ELR (cell line): ENCODE measurements at places on chromosomes 16 and 17.
A peak's percentile ranks its signal among the peaks of the same experiment; 100 is the strongest.

DNA sequence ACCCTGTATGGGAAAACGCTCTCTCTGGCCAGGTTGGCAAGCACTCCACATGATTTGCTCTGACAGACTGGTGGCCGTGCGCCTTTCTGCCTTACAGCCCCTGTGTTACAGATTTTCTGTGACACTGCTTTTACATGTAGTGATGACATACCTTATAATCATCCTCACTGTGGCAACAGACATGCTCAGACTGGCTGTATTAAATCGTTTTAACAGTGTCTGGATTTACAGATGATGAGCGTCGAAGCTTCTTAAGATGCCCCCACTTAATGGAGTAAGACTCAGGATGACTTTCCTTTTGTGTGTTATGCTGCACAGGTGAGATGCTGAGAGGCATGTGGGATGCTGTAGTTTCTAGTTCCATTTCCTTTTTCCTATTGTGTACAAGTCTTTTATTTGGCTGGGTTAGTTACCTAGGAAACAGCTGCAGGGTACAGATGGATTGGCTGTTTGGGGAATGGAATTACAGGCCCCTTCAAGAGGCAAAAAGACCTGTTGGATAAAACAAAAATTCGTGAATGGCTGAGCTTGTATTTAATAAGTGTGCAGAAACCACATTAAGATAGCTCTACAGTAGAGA, 20.9 kb upstream of the VWA3A start:
- DNase-seq, result no peak

DNA sequence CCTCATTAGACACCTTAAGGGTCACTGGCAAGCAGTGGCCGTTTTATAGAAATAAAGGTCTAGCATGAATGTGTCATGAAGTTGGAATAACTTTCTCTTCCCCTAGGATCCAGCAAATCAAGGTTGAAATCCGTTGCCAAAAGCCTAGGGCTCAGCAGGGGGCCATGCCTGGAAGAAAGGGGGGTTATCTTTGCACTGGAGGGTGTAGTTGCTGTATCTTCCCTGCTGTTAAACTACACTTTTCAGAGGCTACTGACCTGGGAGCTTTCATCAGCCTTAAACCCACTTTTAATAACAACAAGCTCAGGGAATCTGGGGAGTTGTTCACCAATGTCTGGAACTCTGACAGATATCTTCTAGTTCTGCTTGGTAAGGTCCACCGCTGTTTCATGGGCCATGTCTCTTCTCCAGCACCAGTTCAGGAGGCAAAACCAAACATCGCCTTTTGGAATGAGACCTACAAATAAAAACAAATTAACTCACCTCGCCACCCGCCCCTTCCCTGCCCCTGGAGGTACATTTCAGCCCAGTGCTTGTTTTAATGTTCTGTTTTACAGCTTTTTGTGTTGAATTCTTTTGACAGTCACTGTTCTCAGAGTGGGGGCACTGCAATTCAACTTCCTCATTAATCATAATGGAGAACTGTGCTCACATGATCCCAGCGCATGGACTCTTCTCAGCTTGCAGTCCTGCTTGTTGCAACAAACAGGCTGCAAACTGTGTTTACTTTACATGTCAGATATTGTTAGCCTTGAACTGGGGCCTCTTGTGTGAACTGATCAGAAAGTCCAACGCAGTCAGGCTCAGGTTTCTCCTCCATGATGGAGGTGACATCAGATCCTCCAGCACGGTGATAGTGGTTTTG, 508.7 kb downstream of the KCNJ2 start:
- DNase-seq, result no peak

DNA sequence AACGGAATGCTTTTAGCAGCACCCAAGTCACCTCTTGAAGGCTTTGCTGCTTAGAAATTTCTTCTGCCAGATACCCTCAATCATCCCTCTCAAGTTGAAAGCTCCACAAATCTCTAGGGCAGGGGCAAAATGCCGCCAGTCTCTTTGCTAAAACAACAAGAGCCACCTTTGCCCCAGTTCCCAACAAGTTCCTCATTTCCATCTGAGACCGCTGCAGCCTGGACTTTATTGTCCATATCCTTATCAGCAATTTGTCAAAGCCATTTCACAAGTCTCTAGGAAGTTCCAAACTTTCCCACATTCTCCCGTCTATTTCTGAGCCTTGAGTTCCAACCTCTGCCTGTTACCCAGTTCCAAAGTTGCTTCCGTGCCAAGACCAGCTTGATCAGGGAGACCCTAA, 27.4 kb downstream of the TMC6 start:
- no peak for DNase-seq

- no peak for DNase-seq
Measured at GRCh38 chr16:77569406-77569805, 134.6 kb upstream of the ADAMTS18 start.

DNA sequence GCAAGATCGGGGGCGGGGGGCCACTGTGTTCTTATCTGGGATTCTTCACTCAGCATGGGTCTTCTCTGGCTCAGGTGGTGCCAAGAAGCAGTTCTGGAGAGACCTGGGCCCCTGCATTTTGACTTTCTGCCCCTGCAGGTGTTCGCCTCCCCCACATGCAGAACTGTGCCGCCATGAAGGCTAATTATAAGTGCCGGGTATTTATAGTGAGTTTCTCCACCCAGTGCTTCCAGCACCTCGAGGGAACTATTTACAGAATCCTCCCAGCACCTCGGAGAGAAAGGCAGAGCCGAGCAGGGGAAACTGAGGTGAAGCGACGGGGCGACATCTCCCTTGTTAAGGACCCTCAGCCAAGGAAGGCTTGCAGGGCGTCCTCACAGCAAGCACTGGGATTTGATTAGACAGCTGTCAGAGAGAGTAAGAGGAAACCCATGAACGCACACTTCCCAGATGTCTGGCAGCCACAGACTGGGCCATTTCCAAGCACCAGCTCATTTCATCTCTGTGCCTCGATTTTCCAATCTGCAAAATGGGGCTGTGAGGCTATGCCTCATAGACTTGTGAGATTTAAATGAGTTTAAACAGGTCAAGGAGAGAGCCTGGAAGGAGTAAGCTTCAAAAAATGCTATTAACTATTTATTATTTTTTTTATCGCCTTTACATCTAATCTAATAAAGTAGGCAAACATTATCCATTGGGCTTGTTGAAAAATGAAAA, 36.4 kb upstream of the GRIN2A start:
- no peak for DNase-seq

GRCh38 chr17:74949455-74950115, 13.9 kb downstream of the OTOP3 start:
- no peak for DNase-seq

DNA sequence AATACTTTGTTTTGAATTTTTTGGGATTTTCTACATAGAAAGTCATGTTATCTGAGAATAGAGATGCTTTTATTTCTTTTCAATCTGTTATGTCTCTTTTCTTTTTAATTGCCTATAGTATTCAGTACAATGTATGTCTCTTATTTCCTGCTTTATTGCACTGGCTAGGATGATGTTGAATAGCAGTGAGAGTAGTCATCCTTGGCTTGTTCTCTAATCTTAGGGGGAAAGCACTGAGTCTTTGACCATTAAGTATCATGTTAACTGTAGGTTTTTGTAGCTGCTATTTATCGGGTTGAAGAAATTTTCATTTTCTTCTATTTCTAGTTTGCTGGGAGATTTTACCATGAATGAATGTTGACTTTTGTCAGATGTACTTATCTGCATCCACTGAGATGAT, 10.0 kb upstream of the ABCA3 start:
- DNase-seq, result no peak

GRCh38 chr16:49520492-49521038, 147.0 kb downstream of the C16orf78 start:
- DNase-seq, result no peak

GRCh38 chr16:57795431-57795878, 6.8 kb downstream of the KIFC3 start:
- DNase-seq, result peak; percentile 63

GRCh38 chr16:648071-648780, 939 bp upstream of the WDR90 start:
- peak; percentile 38 for DNase-seq

- no peak for DNase-seq
Measured at GRCh38 chr17:4616476-4616875, 25.0 kb downstream of the ALOX15 start.

DNA sequence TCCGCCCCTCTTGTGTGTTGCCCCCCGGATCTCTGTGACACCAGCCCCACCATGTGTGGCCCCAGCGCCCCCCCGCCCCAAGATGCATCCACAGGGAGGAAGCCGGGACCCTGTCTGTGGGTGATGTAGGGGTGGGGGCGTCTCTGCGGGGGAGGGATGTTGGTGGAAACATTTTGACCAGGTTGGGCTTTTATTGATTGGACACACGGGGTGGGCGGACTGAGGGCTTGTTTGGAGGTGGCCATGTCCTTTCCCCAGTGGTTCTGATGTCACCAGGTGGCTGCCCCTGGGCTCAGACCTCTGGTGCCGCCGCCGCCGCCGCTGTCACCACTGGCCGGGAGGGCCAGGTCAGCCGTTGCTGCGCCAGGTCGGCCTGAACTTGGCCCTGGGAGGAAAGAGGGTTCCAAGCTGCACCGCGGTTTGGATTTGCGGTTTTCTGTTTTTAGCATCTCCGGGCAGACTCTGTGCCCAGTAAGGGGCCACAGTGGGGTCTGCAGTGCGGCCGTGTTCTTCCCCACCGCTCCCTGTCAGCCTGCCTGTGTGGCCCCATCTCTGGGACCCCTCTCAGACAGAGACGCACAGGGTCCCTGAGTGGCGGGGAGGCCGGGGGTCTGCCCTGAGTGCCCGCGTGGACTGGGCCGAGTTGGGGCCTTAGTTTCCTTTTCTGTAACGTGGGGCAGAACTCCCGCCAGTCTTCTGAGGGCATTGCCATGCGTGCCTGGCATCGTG, 19.8 kb downstream of the GSE1 start:
- DNase-seq, result no peak

DNA sequence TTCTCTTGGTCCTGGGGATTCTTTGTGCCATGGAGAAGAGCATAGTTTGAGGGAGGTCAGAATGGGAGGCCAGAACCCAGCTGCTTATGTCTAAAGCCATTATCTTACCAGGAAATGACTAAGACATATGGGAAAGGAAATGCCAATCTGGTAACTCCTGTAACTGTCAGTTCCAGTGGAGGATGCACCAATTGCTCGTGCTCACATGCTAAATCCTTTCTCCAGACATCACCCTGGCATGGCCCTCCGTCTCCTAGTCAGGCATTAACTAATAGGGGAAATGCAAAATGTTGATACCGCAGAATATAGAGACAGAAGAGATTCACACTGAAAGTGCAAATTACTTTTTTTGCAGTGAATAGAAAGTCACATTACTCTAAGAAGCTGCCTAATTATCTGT, 255.6 kb upstream of the HSBP1 start:
- DNase-seq, result peak; percentile 82

- no peak for DNase-seq
Measured at GRCh38 chr17:34757106-34757505, 177.7 kb downstream of the TMEM132E start.

GRCh38 chr17:65065906-65066305, 9.4 kb upstream of the GNA13 start:
- no peak for DNase-seq

GRCh38 chr17:41333098-41333497, 17.5 kb downstream of the KRT33A start:
- no peak for DNase-seq

DNA sequence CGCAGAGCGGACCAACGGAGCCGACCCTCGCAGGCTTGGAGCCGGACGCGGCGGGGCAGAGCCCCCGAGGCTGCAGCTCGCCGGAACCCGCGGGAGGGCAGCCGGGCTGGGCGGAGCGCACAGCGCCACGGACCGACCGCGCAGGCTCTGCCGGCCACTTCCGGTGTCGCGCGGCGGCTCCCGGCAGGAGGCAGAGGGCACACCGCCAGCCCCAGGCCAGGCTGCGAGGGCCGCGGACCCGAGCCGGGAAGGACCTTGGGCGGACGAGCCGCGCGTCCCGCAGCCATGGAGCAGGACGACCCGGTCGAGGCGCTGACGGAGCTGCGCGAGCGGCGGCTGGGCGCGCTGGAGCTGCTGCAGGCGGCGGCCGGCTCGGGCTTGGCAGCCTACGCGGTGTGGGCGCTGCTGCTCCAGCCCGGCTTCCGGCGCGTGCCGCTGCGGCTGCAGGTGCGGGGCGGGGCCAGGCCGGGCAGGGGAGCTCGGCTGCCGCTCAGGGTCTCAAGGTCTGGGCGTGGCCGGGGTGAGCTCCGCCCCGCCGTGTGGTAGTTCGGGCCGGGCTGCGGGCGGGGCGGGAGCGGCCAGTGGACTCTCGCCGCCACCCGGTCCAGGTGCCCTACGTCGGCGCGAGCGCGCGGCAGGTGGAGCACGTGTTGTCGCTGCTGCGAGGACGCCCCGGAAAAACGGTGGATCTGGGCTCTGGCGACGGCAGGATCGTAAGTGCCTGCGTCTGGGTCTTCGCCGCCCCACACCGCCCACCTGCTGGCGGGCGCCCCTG, at the start of gene ANTKMT:
Gene ANTKMT (plus strand): TSS at position 157 of the 775 bp plus-strand sequence. CDS start 129 bp downstream, at position 286.
- DNase-seq, result peak; percentile 73

DNA sequence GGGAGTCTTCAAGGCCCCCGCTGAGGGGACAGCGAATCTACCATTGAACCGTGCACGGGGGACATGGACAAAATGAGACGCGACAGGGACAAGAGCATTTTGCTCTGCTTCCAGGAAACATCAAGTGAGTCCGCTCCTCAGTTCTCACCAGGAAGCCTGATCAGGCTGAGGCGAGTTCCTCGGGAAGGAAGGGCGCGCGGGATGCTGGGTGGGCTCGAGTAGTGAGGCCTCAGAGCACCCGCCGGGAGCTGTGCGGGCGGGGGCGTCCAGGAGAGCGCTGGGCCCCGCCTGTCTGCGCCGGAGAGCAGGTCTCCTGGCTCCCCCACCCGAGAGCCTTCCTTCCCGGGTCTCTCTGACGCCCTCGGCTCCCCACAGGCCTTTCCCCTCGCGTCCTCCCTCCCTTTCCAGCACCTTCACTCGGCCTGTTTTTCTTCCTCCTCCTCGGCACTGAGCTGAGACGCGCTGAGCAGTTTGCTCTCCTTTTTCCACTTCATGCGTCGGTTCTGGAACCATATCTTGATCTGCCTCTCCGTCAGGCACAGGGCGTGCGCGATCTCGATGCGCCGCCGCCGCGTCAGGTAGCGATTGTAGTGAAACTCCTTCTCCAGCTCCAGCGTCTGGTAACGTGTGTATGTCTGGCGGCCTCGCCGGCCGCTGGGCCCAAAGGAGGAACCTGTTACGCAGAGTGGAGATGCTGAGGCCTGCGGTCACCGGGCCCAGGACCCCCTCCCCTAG, 2.6 kb upstream of the HOXB5 start:
- no peak for DNase-seq

GRCh38 chr17:7262192-7262934, at the start of gene CLDN7:
Gene CLDN7 (minus strand): TSS chr17:7262478. CDS start chr17:7262043, 435 bp downstream.
- no peak for DNase-seq

GRCh38 chr17:38540514-38541045, 65.2 kb downstream of the SRCIN1 start:
- no peak for DNase-seq
